Breast epithelium (tissue), 4 donors: ENCODE measurements at places on chromosomes 11 and 22.

GRCh38 chr11:11108026-11108425 is 245.0 kb downstream of the CSNK2A3 start:
- no peak for DNase-seq

DNA sequence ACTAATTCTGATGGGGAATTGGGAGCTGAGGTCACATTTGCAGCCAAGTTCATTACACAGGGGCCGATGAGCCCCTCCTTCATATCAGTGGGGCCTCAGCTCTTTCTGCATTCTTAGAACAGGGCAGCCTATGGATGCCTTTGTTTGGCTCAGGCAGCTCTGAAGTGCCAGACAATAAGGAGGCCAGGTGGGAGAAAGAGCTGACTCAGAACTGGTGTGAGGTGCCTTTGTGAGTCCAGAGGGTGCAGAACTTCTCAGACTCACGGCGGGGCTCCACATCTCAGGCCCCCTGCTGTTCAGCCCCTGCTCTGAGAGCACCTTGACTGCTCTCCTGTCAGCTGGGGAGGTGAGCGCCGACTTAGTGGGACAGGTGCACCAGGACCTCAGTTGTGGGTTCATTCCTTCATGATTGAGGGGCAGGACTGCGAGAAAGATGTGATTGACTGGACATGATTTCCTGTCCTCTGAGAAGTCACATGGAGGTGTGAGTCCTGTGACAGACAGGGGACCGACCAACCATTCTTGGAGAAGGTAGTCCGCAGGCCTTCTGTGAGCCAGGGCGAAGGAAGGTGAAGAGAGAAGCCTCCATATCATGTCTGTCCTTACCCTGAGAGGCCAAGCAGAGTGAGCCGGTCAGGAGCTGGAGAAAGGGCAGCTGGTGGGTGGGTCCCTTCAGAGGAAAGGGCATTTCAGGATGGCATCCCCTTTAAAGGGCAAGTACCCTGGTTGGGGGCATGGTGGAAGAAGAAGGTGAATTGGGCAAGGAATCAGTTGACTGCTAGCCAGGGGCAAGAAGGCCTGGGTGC is 245.0 kb upstream of the TBCEL start:
- DNase-seq: no peak

GRCh38 chr11:10592331-10592730 is 23.9 kb upstream of the LYVE1 start:
- no peak for DNase-seq

GRCh38 chr11:11758603-11759196 is 83.1 kb upstream of the USP47 start:
- DNase-seq: no peak

DNA sequence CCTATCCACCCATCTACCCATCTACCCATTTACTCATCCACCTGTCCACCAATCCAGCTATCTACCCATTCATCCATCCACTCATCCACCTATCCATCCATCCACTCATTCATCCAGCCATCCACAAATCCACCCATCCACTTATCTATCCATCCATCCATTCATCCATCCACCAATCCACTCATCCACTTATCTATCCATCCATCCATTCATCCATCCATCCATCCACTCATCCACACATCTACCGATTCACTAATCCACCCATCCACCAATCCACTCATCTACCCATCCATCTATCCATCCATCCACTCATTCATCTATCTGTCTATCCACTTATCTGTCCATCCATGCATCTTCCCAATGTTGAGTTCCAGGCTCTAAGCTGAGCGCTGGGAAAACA is 1.7 kb upstream of the SPI1 start:
- no peak for DNase-seq

DNA sequence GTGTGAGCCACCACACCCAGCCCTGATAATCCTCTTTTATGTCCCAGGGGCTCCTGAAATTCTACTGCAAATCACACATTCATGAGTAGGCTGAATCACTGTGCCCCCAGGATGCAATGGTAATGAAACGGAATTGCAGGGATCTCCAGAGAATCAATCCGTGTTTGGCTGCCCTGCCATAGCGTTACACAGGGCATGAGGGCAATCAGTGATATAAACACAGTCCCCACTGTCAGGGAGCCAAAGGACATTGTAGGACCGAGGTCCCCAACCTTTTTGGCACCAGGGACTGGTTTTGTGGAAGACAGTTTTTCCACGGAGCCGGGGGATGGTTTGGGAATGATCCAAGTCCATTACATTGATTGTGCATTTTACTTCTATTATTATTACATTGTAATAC is 9.0 kb upstream of the PLA2G6 start:
- no peak for DNase-seq

GRCh38 chr22:35257321-35258190 is at the start of gene HMGXB4:
TSS of gene HMGXB4 (plus strand) at chr22:35257493. CDS start at chr22:35262391, 4,898 bp downstream.
- DNase-seq: peak; percentile 87

DNA sequence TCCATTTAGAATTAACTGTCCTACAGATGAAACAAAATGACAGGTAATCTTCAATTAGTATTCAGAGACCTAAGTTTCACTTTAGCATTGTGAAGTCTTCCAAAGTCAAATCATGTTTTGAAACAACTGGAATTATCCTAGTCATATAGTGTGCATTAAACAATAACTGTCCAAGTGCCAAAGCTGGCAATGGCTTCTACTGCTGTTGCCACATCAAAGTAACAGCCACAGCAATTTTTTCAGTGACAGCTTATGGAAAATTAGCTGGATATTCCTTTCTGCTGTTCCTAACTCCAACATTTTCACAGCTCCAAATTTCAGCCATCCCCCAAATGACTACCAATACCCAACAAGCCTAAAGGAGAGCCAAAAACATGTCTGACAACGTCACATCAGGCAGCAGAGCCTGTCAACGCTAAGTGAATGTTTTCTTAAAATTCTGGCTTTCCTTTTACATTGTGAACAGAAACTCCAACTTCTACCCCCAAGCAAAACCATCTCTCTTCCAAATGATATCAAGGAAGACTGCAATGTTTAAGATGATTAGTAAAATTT is 45.3 kb upstream of the CCDC34 start:
- no peak for DNase-seq

DNA sequence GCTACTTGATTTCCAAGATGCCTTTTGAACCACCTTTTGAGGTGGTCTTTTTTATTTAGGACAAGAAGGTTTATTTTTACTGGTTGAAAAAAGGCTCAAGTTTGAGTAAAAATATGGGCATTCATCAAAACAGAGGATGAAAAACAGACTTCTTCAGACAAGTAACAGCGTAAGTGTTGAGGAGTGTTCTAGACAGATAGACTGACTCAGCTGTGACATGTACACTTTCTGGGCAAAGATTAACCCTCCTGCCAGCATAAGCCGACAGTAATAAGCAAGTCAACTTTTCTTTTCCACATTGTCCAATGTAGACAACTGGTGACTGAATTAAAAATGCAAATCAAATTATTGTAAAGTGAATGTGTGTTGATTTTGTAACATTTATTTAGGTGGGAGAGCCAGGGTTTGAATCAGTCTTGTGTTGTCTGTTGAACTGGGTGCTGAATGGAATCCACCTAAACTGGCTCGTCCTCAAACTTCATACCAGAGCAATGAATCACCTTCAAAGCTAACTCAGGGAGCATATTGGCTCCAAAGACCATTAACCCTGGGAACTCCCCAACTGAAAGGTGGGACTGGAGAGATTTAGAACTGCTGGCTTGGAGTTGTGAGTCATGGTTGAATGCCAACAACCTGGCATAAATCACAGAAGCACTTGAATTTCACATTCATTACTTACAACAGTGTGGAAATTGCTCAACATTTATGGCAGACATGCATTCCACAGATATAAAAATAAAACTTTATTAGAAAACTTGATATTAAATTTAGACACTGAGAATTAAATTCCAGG is 377.0 kb downstream of the ETS1 start:
- no peak for DNase-seq

DNA sequence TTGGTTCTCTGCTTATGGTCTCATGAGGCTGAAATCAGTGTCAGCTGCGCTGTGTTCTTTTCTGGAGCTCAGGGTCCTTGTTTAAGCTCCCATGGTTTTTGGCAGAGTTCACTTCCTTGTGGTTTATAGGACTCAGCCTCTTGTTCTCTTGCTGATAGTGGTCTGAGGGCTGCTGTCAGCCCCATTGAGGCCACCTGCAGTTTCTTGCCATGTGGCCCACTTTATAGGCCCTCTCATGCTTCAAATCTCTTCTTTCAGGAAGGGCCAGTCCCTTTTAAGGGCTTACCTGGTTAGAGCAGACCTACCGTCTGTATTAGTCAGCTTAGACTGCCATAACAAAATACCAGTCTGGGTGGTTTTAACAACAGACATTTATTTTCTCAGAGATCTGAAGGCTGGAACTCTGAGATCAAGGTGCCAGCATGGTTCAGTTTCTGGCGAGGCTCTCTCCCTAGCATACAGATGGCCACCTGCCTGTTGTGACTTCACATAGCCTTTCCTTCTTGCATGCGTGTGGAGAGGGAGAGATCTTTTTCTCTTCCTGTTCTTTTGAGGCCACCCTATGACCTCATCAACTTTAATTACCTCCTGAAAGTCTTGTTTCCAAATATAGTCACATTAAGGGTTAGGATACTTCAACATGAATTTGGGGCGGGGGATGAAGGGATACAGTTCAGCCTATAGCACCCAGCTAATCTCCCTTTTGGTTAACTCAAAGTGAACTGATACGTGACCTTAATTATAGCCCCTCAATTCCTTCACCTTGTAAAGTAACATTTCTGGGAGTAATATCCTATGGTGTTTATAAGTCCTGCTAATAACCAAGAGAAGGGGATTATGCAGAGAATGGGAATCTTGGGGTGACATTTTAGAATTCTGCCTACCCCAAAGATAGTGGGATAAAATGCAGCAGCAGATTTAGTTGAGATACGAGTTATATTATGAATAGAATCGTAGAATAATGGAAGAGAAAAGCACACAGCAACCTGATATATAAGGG is 131.8 kb downstream of the UVRAG start:
- no peak for DNase-seq

GRCh38 chr11:71202598-71202944 is 49.8 kb downstream of the SHANK2 start:
- no peak for DNase-seq

GRCh38 chr11:45917623-45918330 is at the start of gene PEX16:
TSS of gene PEX16 (minus strand) at chr11:45917877. CDS start at chr11:45917811, 66 bp downstream.
- peak; percentile 95 for DNase-seq

DNA sequence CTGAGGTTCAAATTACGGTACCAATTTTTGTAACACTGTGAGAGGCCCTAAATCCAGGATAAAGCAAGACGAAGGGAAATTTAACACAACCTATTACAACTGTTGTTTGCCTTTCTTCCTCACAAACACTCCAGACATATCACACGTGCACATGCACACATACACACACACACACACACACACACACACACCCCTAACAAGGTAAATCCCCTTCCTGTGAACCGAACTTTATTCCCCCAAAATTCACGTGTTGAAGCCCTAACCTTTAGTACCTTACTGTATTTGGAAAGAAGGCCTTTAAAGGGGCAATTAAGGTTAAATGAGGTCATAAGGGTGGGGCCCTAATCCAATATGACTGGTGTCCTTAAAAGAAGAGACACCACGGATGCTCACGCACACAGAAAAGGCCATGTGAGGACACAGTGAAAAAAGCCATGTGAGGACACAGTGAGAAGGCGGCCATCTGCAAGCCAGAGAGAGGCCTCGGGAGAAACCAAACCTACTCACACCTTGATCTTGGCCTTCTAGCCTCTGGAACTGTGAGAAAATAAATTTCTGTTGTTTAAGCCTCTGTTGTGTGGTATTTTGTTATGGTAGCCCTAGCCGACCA is 1.8 kb downstream of the SERGEF start:
- no peak for DNase-seq

- DNase-seq: no peak
Observed at GRCh38 chr11:87440076-87440770, 402.5 kb downstream of the TMEM135 start.

DNA sequence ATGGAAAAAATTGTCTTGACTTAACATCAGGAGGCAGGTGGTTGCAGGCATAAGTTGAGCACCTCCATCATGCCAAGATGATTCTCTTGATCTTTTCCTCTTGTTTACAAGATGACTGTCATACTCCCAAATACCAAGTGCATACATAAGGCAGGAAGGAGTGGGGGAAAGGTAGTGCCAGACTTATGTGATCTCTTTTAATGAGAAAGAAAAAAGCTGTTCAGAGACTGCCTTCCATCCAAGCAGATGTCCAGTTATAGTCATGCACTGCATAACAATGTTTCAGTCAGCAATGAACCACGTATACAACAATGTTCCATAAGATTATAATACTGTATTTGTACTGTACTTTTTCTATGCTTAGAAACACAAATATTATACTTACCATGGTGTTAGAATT is 135.7 kb downstream of the EHF start:
- DNase-seq: no peak

DNA sequence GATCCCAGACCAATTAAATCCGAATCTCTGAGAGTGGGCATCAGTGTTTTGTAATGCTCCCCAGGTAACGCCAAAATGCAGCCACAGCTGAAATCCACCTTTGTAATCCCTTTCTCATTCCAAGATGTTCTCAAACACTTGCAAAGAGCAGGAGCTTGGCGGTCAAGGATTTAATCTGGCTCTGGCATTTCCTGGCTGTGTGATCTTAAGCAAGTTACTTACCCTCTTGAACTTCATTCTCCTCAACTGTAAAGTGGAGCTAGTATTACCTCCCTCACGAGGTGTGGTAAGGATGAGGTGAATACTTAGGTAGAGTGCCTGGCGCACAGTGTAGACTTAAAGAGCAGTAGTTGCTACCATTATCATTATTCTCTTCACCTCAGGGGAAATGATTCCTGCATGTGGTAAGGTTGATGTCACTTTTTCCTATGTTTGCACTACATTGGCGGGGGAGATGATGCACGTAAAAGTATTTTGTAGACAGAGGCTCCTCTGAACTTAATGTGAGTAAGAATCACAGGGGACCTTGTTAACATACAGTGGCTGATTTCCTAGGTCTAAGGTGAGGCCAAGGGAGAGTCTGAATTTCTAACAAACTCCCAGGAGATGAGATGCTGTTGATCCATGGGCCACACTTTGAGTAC is 210.4 kb upstream of the PITPNB start:
- no peak for DNase-seq

- DNase-seq: no peak
Observed at GRCh38 chr11:130474637-130475400, 26.4 kb downstream of the ADAMTS15 start.

DNA sequence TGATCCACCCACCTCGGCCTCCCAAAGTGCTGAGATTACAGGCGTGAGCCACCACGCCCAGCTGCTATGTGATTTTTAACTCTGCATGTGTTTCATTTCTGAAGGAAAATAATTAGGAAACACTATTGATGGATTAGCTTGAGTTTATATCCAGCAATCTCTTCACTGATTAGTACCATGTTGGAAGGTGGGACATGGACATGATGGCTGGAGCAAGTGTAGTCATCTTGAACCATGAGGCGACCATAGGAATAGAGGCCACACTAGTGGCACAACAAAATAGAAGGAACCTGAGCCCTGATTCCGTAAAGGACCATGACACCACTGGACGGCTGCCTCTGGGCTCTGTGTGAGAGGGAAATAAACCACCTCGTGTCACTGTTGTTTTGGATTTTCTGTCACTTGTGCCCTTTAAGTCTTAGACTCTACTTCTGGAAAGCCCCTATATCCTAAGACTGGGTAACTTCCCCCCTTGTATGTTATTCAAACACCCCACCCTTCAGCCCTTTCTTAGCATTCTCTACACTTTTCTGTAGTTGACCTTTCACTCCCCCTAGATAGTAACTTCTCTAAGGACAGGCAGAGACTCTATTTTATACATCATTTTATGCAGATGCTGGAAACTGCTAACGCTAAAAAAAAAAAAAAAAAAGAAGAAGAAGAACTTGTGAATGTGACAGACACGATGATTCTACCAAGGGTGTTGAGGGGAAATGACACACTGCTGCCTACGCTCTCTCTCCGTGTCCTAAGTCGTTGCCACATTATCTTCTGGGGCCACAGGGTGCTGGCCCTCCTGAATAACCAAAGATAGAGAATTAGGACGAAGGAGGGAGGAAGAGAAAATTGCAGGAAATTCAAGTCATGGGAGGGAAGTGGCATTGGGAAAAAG is 2.7 kb upstream of the VPS37C start:
- no peak for DNase-seq
